Stimulated activated CD8-positive, alpha-beta memory T cell treated with anti-CD3 and anti-CD28 coated beads, Interleukin-15, amount 100 ng/mL, for 24 hours (primary cell): ENCODE measurements at places on chromosomes 2 and 18.

DNA sequence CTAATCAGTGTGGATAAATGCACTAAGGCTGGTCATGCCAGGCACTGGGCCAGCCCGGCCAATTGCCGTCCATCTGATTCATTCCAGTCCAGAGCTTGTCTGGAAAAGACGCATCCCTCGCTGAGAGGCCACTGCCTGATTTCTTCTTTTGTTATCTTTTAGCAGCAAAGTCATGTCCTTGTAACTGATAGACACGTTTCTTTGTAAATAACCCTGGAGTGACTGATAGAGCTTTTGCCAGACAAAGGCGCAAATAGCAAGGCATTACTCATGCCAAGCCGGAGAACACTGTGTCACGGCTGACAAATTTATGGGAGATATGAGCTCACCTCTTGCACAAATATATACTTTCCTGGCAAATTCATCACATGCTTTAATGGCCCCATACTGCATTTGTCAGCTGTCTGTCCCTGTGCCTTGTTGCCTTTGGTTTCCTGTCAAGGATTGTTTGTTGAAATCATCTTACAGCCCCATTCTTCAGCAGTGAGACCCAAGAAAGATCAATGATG is 164.4 kb downstream of the ETAA1 start:
- DNase-seq: no peak

- DNase-seq: no peak
Observed at GRCh38 chr18:22550366-22550765, 132.7 kb upstream of the CTAGE1 start.

GRCh38 chr2:237170020-237170419 is 84.3 kb downstream of the COPS8 start:
- DNase-seq: no peak

- DNase-seq: no peak
Observed at GRCh38 chr18:10009321-10010144, 95.7 kb downstream of the VAPA start.

GRCh38 chr18:25299426-25300300 is 52.3 kb downstream of the ZNF521 start:
- DNase-seq: no peak

GRCh38 chr2:62293490-62294271 is 97.8 kb downstream of the B3GNT2 start:
- DNase-seq: no peak

DNA sequence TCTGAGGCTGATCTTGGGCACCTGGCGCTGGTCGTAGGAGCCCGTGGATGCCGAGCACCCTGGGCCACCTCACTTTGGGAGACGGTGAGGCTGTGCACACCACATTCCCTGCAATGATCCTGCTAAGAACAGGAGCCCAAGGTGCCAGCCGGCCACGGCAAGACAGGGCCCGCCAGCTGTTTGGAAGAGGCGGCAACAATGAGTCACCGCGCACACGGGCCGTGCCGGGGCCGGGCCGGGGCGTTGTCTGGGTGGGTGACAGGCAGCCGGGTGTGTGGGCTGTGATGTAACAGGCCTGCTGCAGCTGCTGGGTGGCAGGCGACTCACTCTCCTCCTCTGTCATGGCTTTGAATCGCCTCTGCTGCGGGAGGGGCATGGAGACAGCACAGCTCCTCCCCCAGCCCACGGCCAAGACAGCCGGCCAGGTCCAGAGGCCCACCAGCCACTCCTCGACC is 49.7 kb upstream of the ODC1 start:
- peak; percentile 19 for DNase-seq

DNA sequence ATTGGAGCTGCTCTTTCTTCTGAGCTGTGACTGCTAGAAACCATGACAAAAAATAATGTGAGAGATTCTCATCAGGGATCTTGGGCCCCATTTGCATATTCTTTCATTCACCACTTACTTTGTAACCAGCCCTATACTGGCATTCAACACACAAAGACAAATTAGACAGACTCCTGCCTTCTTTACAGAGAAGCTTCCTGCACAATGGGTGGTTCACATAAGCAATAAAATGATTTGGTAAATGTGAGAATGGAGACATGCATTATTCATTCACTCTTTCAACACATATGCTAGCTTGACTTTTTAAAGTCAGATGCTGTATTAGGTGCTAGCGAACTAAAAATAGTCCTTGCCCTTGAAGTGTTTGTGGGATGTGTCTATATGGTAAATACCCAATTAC is 174.4 kb downstream of the NCKAP5 start:
- no peak for DNase-seq

GRCh38 chr2:203798296-203799087 is 69.1 kb upstream of the CTLA4 start:
- DNase-seq: no peak
